Breast epithelium (tissue), 4 donors: ENCODE measurements at places on chromosomes 5 and 9. TPM values are rescaled to one million over a fixed set of nuclear protein-coding genes. Genes with fewer than 3 reads are reported as not detected.

DNA sequence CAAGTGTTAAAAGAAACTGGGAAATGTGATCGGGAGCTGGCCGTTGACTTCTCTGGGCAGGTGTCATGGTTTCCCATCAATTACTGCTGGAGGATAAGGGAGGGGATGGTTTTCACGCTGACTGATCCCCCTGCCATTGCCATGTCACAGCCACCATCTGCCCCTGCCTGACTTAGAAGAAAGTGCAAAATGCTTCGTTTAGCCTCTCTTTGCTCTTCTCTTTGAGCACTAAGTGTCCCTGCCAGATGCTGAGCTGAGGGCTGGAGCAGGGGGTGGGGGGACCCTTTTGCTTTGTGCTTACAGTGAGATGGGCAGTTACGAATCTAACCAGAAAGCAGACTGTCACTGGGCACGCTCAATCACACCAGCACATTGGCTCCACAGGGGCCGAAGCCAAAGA is 138.4 kb upstream of the ALDH1B1 start:
- H3K4me3 ChIP-seq: no peak overlapping the region
- no peaks in the 10 kb centered on the region for H3K36me3 ChIP-seq
- DNase-seq: no peak
- no peaks in the 10 kb centered on the region for H3K4me1 ChIP-seq

- H3K4me1 ChIP-seq: no peaks in the 10 kb centered on the region
- no peak overlapping the region for H3K4me3 ChIP-seq
- no peak for DNase-seq
- no peaks in the 10 kb centered on the region for H3K36me3 ChIP-seq
- H3K27me3 ChIP-seq: no peaks in the 10 kb centered on the region
Measured at GRCh38 chr5:151739939-151740335, 18.5 kb downstream of the ATOX1 start.

DNA sequence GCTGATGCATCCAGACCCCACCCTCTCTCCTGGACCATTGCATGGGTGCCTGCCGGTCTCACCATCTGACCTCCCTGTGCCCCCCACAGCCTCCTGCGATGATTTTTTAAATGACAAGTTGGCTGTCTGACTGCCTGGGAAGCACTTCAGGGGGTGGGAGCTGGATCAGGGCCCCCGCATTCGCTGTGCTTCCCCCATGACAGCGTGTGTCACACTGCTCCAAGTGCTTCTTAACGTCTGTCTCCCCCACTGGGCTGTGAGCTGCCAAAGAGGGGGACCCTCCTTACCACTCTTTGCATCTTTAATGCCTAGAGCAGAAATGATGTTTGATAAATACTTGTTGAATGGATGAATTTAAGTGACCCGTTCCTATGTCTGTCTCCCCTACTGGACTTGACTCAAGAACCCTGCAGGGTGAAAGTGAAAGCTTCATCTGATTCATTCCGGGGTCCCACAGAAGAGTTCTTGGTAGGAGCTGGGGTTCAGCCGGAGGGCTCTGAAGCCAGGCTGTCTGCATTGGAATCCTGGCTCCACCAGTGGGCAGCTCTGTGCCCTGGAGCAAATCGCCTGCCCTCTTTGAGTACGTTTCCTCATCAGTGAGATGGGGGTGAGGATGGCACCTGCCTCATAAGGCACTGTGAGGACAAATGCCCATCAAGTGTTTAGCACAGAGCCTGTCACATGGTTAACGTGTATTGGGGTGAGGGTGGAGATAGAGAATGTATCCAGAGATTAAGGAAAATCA is 7.6 kb upstream of the EGR1 start:
- H3K27ac ChIP-seq: no peak overlapping the region
- no peaks in the 10 kb centered on the region for H3K4me1 ChIP-seq
- DNase-seq: no peak
- H3K36me3 ChIP-seq: no peaks in the 10 kb centered on the region

DNA sequence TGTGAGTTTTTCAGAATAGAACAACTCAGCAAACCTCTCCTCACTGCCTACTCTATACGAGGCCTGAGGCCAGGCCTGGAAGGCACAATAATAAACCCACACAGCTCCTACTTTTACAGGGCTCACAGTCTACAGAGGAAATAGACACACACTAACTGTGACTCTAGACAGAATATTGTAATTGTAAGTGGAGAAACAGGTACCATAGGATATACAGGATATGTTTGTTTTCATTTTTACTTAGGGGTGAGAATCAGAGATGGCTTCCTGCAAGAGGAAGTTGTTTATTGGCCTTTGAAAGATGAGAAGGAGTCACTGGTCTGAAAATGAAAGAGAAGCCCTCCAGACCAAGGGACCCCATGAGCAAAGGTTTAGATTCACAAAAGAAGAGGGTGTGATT is 35.8 kb upstream of the TGFBR1 start:
- no peak overlapping the region for H3K27ac ChIP-seq
- H3K4me3 ChIP-seq: no peak overlapping the region
- no peaks in the 10 kb centered on the region for H3K36me3 ChIP-seq
- no peak for DNase-seq
- H3K4me1 ChIP-seq: no peaks in the 10 kb centered on the region

Gene CA9
- total RNA-seq: 0.16 TPM
